Thyroid gland (tissue), 4 donors: ENCODE measurements at places on chromosomes 2 and 18. TPM values are rescaled to one million over a fixed set of nuclear protein-coding genes. Genes with fewer than 3 reads are reported as not detected.
A peak's percentile ranks its signal among the peaks of the same experiment; 100 is the strongest.

DNA sequence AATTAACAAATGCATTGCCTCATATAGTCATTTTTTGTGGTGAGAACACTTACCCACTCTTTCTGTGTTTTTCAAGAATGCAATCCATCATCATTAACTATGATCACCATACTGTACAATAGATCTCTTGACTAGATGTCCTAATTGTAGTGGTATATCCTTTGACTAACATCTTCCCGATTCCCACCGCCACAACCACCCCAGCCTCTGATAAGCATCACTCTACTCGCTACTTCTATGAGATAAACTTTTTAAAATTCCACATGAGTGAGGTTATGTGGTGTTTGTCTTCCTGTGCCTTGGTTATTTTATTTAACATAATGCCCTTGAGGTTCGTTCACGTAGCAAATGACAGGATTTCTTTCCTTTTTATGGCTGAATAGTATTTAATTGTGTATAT, 6.6 kb downstream of the VWA3B start:
- DNase-seq: no peak

C2orf72 gene
- total RNA-seq: 0.50 TPM

DNA sequence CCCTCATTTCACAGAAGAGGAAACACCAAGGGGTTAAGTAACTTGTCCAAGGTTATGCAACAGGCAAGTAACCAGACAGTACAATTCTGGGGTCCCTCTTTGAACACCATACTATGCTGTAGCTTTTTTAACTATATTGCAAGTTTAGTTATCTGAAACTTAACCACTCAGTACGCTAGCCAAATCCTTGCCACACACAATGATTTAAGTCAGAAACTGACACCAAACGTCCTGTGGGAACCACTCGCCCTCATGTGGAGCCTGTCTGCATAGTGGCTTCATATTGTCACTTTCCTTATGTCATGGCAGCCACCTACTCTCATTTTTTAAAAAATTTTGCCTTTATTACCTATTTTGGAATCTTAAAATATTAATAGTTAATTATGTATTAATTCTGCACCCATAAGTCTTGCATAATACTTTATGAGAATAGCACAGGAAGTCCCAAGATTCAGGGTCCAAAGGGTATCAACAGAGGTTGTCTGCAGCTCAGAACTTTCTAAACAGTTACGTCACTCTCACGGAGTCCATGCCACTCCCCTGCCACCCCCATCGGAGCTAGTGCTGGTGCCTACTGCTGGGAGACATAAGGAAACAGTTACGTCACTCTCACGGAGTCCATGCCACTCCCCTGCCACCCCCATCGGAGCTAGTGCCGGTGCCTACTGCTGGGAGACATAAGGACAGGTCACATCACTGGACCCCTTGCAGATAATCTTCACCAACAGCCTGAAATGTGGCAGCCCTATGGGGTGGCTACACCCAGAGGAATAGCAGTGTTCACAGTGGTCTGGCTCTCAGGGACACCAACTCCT, 99.0 kb downstream of the L3MBTL4 start:
- DNase-seq: no peak

DNA sequence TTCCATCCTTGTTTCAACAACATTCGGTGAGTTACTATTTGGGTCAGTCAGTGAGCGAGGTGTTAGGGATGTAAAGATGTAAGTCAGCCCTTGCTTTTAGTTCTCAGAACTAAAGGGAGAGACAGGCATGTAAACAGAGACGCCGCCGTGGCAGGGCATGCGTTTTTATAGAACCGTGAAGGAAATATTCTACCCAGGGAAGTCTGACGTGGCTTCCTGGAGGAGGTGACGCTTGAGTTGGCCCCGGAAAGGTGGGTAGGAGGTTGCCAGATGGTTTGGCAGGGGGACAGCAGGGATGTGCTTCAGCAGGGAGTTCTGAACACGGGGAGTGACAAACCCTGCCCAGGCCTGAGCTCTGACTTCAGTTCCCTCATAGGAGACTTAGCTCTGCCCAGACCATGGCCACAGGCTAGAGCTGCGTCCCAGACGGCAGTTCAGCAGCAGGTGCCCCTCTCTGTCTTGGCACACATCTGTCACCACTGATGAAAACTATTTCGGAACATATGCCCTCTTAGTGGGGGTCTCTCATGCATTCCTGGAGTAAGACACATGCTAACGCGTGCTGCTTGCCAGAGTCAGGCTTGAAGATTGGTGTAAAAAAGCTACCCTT, 23.4 kb upstream of the RPL31 start:
- no peak for DNase-seq

GRCh38 chr2:46018773-46019591, 278.2 kb upstream of the EPAS1 start:
- DNase-seq: no peak

SNRNP200 gene
- total RNA-seq: 123 TPM

DNA sequence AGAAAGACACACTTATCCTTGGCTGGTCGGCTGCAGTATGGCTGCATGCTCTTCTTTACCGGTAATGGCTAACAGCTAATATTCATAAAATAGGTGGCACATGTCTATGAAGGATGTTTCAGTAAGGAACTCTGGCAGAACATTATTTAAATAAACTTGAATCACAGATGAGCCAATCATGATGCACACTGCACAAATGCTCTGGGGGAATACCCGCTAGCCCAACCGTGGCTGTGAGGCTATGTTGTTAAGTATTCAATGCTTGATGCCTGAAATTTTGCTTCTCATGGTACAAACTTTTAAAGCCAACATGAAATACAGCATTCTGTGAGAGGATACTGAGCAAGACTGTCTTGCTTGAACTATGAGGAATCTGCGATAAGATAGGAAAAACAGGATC, 505.8 kb downstream of the ZEB2 start:
- no peak for DNase-seq

DNA sequence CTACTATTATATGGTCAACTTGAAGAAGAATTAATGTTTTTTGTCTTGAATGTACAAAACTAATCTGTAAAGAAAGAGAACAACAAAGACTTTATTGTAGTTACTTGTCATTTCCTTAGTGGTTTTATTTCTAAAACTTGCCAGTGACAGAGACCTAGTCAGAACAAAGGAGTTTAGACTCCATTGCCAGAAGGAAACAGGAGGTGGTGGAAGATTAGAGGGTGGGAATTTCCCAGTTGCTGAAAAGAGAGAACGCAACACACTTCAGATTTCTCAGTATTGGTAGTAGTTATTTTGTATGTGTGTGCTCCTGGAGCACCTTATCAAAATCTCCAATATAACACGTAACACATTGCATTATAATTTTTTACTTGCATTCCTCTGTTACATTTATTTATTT, 81.4 kb downstream of the CDCA7 start:
- DNase-seq: no peak

SPHKAP gene
- total RNA-seq: 0.20 TPM

COA5 gene
- 57.2 TPM for total RNA-seq

- no peak for DNase-seq
These were observed 374.2 kb downstream of the SUCLG1 start for GRCh38 chr2:84084856-84085255.

DNA sequence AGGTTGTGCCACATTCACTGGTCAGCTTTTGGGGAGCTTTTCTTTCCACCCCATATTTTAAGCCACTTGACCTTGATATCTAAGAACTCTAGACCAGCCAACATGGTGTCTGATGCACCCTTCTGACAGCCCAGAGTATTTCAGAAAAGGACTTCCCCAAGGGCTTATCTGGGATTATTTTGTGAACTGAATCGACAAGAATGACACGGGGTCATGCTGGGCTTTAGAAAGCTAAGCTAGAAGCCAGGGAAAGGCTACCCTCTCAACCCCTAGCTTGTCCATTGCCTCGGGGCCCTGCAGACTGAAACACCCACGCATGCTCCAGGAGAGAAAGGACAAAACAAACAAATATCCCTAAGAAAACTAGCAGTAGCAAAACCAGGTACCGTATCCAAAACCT, 16.0 kb downstream of the SLC4A5 start:
- DNase-seq: peak; percentile 61

DSG1 gene
- not detected for total RNA-seq

GRCh38 chr2:61938511-61938910, 33.0 kb downstream of the COMMD1 start:
- no peak for DNase-seq

BIN1 gene
- 61.9 TPM for total RNA-seq

DNA sequence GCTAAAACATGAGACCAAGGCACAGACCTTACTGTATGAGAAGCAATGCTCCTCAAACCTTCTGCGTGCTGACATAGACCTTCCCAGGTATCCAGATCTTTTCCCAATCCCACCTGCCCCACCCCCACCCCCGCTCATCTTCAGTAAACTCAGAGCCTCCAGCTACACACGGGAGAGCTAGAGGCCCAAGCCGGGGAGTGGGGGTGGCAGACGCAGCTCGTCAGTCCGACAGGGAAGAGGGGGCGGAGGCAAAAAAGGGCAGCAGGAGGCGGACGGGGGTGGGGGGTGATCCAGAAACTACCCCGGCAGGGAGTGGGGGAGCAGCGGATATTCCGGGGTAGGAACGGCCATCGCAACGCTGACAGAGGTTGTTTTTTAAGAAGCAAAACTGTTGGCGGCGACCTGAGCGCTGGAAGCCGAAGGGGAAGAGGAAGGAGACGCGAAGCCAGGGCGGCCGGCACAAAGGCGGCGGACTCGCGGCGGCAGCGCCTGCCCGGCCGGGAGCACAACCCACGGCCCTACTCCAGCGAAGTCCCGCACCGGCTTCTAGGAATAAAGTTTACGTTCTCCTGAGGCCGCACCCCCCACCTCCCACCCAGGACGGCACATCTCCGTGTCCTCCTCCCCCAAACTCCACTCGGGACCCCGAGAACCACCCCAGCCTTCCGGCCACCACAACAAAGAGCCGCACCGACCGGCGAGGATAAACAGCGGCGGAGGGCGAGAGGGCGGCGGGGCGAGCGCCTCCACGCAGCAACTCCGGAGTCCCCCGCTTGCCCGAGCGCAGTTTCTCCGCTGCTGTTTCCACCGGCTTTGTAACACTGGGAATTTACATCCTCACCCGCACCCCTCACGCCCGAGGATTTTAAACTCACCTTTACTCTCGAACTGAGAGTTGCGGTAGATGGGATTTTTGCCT, 722 bp downstream of the BAZ2B start:
- peak; percentile 93 for DNase-seq

GRCh38 chr2:19888831-19889230, 13.0 kb downstream of the TTC32 start:
- no peak for DNase-seq

NEB gene
- 16.4 TPM for total RNA-seq

DARS1 gene
- total RNA-seq: 80.3 TPM

UGT1A10 gene
- total RNA-seq: not detected

GRCh38 chr18:42527766-42528165, 572.7 kb downstream of the PIK3C3 start:
- DNase-seq: no peak

GRCh38 chr2:113157118-113157896, 16.5 kb upstream of the PSD4 start:
- DNase-seq: peak; percentile 85

DNA sequence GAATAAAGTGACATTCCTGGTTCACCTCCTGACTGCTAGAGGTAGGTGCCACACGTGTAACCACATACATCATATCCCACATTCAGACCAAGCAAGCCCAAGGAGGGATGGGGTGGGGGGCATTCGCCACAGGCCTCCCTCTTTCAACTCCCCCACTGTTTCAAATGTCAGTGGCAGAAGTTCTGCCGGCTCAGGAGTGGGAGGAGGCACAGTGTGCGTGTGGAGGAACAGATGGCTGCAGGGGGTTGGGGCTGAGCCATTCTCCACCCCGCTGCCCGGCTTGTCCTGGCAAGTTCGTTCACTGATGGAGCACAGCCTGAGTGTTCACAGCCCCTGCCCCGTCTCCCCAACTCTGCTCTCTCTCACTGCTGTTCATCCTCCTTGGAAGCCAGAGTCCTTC, 75.4 kb upstream of the TANC1 start:
- DNase-seq: peak; percentile 25

DNA sequence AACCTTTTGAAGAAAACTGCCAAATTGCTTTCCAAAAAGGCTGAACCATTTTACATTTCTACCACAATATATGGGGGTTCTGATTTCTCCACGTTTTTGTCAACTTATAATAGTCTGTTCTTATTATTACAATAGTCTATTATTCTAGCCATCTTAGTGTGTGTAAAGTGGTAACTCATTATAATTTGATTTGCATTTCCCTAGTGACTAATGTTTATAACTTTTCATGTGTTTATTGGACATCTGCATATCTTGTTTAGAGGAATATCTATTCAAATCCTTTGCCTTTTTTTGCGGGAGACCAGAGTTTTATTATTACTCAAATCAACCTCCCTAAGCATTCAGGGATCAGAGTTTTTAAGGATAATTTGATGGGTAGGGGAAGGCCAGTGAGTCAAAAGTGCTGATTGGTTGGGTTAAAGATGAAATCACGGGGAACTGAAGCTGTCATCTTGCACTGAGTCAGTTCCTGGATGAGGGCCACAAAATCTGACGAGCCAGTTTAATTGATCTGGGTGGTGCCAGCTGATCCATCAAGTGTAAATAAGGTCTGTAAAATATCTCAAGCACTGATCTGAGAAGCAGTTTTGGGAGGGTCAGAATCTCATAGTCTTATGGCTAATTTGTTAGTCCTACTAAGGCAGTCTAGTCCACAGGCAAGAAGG, 303.4 kb upstream of the NCKAP5 start:
- no peak for DNase-seq

DNA sequence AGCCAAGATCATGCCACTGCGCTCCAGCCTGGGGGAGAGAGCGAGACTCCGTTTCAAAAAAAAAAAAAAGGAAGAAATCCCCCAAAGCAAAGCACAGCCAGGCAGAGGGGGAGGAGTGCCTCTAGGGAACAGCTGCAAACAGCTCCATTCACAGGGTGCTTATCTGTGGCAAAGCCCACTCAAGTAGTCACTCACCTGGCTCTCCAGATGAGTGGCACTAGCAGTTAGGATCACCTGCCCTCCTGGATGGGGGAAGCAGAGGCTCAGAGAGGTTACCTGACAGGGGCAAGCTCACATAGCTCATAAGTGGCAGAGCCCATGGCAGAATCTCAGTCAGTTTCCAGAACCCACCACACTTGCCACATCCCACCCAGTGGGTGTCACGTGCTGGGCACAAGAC, 30.3 kb downstream of the TFCP2L1 start:
- peak; percentile 93 for DNase-seq

MC4R gene
- total RNA-seq: not detected
